ENCODE measurements at places on chromosomes 7 and 10.

GRCh38 chr10:125159932-125160855 is at the start of gene CTBP2:
Gene CTBP2, minus strand, starts transcription at chr10:125160563.
- peak; percentile 75 for DNase-seq

DNA sequence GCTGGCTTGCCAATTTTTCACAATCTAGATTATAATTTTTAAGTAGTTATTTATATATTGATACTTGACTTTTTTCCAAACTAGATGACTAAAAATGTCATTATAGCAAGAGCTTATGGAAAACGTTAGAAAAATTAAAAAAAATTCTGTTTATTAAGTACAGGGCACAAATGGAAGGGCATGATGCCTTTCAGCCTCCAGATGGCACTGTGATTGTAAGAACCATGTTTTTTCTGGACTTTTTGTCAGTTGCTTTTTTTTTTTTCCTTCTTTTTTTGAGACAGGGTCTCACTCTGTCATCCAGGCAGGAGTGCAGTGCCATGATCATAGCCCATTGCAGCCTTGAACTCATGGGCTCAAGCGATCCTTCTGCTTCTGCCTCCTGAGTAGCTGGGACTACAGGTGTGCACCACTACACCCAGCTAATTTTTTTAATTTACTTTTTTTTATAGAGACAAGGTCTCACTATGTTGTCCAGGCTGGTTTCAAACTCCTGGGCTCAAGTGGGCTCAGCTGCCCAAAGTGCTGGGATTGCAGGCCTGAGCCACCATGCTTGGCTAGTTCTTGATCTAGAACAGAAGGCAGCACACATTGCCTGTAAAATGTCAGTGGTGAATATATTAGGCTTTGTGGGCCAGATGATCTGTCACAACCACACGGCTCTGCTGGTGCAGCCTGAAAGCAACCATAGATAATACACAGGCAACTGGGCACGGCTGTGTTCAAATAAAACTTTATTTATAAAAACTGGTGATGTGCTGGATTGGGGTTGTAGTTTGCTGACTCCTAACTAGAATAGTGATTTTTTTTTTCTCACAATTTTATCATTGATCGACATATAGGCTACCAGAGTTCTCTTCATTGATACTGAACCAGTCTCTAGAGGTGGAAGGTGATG is 27.4 kb downstream of the UCMA start:
- peak; percentile 41 for DNase-seq

GRCh38 chr7:28998105-28998504 is 40.0 kb upstream of the TRIL start:
- DNase-seq = no peak

DNA sequence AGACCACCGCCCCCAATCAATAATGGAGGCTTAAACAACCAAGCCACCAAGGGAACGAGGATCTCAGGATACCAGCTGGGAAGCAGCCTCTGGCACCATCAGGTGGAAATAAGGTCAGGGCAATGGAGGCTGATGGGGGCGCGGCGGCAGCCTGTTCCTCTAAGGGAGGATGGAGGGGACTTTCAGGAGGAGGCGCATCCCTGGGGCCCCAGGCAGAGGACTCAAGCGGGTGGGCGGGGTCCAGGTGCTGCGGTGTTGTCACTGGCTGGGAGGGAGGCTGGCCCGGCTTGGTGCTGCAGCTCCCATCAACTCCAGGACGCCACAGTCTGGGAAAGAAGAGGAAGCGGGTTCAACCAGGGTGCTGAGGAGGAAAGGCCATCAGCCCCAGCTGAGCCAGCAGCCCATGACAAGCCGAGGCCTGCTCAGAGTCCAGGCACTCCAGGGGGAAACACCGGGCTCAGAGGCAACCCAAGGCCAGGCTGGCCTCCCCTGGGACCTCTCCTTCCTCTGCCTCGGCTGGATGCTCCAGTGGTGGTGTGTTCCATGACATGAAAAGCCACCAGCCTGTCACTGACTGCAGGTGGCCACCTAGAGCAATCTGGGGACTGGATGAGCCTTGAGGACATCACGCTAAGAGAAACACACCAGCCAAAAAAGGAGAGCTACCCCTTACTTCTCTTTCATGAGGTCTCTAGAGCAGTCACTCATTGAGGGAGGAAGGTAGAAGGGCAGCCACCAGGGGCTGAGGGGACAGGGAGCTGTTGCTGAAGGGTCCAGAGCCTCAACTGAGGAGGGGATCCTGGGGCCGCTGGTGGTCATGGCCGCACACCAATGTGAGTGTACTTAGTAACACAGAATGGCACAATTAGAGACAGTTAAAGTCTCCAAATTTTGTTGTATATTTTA is 4.6 kb downstream of the GIGYF1 start:
- DNase-seq = no peak

DNA sequence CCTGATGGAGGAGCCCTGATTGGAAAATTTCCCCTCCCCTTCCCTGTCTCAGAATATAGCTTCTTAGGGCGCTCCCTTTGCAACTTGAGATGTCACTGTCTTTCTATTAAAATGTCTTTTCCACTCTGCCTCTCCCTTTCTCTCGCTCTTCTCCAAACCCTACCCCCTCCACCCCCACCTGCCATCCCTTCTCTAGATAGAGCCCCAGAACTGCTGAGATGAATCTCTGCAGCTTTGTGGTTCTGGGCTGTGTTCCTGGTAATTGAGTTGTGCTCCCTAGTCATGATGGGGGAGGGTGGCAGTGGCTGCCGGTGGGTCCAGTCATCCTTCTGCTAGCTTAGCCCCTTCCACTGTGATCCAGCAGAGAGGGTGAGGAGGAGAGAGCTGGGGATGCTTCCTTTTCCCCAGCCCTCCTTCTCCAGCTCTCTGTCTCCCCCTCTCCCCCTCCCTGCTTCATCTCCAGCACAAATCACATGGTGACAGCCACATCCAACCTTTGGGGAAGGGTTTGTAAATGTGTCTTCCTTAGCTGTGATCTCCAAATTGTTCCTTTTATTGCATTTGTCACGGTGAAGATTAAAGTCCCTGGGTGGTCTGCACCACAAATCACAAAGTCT is 50.8 kb upstream of the BTRC start:
- no peak for DNase-seq

DNA sequence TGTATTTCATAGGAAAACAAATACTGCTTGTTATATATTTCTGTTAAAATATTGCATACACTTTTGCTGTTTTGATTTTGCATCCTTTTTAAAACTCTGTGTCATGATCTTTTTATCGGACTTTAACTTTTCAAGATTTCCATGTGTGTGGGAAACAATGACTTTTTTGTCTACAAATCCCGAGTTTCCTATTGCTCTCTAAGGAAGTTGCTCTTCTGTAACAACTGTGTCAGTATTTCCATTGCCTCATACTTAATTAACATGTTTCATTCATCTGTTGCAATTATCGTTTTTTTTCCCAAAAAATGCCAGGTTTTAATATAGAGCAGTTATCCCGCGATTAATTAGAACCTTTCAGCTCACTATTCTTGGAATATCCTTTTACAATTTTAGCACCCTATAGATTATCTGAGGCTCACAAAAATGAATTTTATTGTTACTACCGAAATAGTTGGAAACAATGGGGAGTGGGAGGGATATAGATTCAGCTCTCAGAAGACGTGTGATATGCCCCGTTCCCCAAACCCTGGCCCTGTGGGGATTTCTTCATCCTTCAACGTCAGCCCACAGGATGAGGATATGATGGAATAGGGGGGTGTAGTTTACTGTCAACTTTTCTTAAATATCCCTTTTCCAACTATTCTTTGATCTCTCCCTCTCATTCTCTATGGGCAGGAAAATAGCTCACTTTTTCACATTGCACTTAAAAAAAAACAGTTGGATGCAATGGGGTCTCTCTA is 297.6 kb upstream of the IGFBP3 start:
- DNase-seq = no peak

DNA sequence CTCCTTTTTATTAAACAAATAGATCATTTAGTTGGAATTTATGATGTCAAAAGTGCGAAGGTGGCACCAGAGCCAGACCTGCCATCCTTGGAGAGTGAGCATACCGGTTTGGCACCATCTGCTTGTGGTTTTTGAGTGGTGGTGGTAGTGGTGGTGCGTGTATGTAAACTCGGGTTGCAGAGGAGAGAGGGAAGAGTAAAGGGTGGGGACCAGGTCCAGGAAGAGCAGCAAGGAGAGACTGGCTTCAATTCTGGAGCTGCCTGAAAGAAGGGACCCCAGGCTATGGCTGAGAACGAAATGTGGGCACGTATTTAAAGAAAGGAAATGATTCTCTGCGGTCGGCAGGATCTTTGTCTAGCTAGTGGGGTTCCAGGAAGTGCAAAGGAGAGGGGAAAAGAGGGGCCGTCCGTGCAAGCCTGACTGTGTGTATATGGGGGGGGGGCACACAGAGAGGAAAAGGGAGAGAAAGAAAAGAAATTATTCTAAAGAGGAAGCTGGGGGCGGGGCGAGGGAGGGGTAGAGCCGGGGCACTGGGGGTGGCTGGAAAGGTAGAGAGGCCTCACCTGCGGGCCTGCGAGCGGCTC is 448 bp upstream of the GOLGA7B start:
- DNase-seq = no peak

DNA sequence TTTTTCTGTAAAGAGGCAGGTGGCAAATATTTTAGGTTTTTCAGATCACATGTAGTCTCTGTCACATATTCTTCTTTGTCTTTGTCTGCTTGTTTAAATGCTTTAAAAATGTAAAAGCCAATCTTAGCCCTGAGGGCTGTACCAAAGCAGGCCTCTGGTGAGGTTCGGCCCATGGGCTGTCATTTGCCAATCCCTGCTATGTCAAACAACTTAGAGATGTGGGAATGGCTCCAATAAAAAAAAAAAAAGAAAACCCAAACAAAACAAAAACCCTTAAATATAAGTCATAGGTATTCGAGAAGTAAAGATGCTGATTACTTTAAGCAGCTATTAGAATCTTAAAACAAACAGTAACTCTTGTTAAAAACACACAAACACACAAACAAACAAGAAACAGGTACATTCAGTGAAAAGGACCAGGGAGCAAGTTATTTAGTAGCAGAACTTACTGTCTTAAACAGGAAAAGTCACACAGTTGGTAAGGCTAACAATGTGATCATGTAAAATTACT is 61.4 kb upstream of the NAMPT start:
- no peak for DNase-seq

GRCh38 chr10:127267442-127267841 is 71.1 kb upstream of the INSYN2A start:
- no peak for DNase-seq

DNA sequence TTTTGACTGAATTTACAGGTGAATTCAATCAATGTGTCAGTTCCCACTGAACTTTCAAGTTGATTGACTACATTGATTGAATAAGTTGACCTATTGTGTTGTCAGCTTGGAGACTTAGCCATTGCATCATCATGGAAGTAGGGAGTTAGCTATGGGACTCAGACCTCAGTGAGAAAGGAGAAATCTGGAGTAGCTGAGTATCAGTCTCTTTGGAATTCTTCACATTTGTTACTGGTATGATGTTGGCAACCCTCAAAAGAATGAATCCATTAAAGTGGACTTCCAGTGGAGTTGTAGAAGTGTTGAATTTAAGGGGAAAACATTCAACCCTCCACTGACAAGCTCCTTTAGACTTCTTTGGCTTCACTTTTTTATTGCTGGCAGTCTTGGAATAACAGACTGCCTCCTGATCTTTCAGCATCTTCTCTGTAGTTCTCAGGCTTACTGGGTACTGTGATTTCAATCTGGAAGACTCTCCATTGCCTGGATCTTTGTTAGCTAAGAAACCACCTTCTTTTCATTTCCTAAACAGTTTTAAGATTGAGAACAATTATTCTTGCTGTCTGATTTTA is 160.3 kb upstream of the NRP1 start:
- DNase-seq = peak; percentile 22

DNA sequence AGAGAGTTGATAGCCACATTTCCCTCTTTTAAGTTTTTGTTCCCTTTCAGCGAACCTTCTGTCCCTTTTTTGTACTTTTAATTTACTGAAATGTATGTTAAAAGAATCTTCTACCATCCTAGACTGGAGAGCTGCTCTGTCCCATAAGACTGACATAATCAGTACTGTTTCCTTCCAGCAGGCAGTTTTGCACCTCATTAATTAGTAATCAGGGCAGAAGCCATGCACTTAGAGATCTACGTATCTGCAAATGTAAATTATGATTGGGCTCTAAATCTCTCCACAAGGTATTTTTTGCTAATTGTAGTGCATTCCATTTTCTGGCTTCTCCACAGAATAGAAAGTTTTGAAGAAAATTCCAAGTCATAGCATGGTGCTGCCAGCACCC is 232.1 kb downstream of the CELF2 start:
- no peak for DNase-seq

DNA sequence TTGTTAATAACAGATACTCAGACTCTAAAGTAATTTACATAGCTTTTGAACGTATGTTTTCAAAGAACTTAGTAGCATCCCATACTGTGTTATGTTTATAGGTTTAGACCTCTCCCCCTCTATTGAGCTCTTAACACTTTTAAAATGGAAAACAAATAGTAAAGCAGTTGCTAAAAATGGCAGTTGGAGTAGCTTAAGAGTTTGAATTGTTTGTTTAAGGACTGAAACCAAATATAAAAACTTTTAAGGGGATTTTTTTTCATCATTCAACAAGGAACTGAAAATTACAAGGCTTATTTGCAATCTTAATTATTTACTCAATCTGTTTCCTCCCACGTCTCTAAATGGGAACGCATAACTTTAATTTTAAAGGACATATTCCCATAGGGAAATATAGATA is 1.6 kb upstream of the SPAG6 start:
- DNase-seq = no peak

GRCh38 chr10:19195698-19196097 is 147.1 kb downstream of the MALRD1 start:
- DNase-seq = no peak

GRCh38 chr10:104331208-104331838 is 6.9 kb downstream of the ITPRIP start:
- peak; percentile 18 for DNase-seq

- peak; percentile 61 for DNase-seq
Measured at GRCh38 chr7:5422396-5423305, 983 bp downstream of the TNRC18 start.

DNA sequence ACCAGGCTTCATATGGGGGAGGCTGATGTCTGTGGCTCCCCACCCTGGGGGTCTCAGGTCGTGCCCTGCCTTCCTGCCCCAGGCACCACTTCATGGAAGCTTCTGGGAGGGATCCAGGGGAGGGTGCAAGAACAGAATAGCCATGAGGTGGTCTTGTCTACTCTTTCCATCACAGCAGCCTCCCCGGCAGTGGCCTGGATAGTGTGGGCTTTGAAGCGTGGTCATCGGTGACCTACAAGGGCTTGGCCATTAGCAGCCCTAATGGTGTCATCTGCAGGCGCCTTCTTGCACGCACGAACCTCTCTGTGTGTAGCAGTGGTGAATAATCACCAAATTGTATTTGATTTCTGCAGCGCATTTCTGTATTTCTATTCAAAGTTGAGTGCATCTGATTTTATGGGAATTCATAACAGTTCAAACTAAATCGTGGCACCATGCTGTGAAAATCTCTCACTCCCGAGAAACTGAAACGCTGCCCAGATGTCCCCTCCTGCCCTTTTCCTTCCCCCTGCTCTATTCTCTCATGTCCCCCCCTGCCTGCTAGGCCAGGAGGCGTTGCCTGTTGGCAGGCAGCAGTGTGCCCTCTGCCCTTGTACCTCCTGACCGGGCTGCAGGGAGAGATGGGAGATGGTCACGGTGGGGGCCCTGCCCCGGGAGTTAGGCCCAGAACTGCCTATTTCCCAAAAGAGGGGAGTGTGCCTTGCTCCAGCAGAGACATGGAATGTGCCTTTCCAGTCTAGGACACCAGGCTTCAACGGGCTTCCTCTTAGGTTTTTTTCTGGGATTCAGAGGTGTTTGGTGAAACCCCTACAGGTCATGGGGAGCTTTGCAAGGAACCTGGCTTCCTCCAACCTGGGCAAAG is 34.8 kb downstream of the CDH23 start:
- no peak for DNase-seq

Data from fibroblast of skin of scalp (primary cell).